T-helper 17 cell (primary cell): ENCODE measurements at places on chromosomes 3 and 15. TPM values are rescaled to one million over a fixed set of nuclear protein-coding genes. Genes with fewer than 3 reads are reported as not detected.
A peak's percentile ranks its signal among the peaks of the same experiment; 100 is the strongest.

DNA sequence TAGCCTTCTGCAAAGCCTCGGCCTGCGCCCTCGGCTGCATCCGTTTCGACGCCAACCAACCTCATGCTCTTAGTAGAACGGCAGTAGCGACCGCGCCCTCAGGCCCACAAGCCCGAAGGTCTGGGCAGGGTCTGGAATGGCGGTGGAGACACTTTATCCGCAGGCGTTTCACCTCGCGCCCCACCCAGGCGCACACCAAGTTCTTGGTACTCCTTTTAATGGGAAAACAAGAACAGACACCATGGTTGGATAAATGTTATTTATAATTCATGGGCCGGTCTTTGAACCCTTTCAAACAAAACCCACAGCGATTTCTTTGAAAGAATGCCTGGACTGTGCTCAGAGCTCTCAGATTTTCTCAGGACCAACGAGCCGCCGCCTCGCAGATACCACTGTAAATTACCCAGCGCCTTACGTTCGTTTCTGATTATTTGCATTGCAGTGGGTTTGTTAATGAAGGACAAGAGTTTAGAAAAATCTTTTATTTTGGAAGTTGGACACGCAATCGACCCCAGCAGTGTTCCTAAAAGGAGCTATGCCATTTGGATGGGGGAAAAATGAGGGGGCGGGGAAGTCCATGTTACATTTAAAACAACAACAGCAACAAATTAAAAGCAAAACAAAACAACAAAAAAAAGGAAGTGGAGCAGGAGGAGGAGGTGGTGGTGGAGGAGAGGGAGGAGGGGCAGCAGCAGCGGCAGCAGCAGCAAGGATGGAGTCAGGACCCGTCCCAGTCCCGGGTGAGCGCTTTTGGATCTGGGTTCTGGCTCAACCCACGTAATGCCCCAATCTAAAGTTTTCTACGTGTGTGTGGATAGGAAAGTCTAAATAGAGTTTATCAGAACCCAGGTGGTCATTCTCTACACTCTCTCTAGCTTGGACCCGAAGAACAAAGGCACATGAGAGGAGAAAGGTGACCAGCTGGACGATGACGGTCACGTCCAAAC is 993 bp upstream of the ISL2 start:
- no peak overlapping the region for H3K27ac ChIP-seq
- no peak for DNase-seq
- peak overlapping the region; percentile 87 for H3K4me3 ChIP-seq
- H3K36me3 ChIP-seq: peaks cover 18% of the 10 kb centered on the region

GRCh38 chr3:184229394-184230080 is at the start of gene VWA5B2:
TSS of gene VWA5B2 (plus strand) at chr3:184229585. CDS start at chr3:184230529, 944 bp downstream.
- peak; percentile 73 for DNase-seq
- H3K4me3 ChIP-seq: peak within 1 kb of the TSS; percentile 90
- no peak within 1 kb of the TSS for H3K27ac ChIP-seq
- peaks cover 12% of the 10 kb centered on the region for H3K4me1 ChIP-seq
- H3K36me3 ChIP-seq: peaks cover 5% of the 10 kb centered on the region
- H3K27me3 ChIP-seq: peaks cover 58% of the 10 kb centered on the region

DNA sequence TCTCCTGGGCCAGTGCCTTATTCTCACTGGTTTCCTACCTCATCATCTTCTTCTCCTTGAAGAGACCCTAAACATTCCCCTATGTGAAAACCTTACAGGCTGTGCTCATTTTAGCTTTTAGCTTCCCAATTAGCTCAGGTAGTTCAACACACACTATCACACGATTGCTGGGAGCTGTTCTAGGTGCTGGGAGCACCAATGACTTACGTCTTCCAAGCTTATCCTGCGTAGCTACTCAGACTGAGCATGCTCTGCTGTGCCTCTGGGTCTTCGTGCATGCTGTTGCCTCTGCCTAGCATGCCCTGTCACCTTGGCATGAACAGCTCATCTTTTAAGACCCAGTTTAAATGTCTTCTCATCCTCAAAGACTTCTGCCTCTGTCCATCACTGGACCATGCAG is 55.7 kb upstream of the APEH start:
- H3K27me3 ChIP-seq: peaks cover 22% of the 10 kb centered on the region
- H3K27ac ChIP-seq: no peak overlapping the region
- DNase-seq: no peak
- no peaks in the 10 kb centered on the region for H3K4me1 ChIP-seq

GRCh38 chr3:50714946-50715345 is 40.2 kb downstream of the DOCK3 start:
- H3K27ac ChIP-seq: no peak overlapping the region
- no peak for DNase-seq

The LRTM1 gene
- total RNA-seq: not detected
